ENCODE measurements at places on chromosomes 6 and 20.

DNA sequence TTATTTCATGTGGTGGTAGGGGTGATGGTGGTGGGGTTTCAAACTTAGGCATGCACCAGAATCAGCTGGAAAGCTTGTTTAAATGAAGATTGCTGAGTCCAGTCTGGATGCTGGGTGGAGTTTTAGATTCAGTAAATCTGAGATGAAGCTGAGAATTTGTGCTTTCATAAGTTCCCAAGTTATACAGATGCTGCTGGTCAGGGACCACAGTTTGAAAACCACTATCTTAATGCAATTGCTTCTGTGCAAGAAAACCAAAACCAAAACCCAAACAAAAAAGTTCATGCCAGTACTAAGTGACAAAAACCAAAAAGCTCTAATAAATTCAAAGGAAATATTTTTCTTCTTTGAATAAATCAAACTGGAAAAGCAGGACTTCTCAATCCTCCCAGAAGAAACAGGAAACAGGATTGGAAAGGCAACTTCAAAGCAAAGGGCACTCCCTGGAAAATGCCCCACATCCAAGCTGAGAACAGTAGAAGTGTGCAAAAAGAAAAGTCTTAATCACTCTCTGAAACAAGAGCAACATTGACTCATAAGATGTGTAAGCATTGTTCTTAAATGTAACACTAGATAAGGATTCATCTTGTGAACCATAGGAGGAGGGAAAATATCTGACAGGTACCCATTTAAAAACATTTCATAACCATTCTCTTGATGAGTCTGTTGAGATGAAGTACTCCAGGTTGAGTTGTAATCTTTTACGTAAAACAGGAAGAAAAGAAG is 481.5 kb upstream of the HSF2 start:
- no peak for DNase-seq

- no peak for DNase-seq
Measured at GRCh38 chr6:144664947-144665346, 379.8 kb downstream of the UTRN start.

DNA sequence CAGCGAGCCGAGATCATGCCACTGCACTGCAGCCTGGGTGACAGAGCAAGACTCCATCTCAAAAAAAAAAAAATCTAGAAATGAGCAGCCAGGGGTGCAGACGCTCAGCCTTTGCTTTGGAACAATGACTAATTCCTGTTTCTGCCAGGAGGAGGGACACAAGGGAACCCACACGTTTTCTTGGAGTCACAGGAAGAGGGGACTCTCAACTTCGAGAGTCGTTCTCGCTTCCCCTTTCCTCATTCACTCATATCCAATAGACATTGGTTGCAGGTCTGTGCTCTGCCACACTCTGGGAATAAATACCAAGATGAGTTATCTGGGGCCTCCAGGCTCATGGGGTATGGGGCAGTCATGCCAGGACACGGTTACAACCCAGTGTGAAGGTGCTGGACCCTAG is 91.5 kb upstream of the RREB1 start:
- no peak for DNase-seq

GRCh38 chr6:44122801-44123200 is 4.5 kb downstream of the MRPL14 start:
- DNase-seq, result no peak

DNA sequence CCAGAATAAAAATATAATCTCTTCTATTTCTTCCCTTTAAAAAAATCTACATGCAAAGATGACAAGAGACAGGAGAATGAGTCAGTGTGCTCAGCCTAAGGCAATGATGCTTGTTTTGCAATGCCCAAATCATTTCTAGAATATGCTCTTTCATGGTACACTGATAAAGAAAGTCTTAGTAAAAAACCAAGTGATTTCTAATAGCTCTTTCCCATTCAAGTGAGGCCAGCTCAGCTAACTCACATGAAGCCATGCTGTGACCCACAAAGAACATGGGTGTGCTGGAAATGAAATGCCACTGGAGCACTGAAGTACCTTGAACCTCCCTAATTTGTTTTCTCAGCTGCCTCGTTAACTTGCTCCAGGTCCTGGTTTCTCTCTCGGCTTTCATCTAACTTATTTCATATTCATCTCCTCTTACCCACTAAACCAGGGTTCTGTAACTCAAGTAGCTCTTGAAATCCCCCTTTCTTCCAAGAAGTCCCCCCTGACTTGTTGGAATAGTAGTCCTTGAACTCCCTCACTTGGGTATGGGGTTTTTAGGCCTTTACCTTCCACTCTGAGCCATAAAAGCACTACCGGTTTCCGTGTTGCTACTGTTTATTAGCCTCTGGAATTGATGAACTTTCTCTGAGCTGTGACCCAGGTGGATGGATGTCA is 92.7 kb downstream of the IRF4 start:
- no peak for DNase-seq

DNA sequence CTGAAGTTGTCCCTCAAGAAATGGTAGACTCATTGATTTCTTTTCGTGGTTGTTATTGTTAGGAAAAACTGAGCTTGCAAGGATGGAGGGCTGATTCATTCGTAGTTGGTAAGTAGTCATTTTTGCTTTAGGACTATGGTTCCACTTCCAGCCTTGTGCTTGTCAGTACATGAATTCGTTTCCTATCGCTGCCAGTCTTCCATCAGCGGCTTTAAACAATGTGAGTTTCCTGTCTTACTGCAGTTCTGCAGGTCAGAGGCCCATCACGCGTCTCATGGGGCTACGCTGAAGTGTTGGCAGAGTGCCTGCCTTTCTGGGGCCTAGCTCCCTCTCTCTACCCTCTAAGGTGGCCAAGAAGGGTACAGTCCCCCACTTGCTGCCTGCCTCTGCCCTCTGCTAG is 11.4 kb upstream of the MDFI start:
- no peak for DNase-seq
